ENCODE measurements at places on chromosomes 13 and 19.

GRCh38 chr13:52830946-52831345 is 17.5 kb downstream of the PCDH8 start:
- H3K4me1 ChIP-seq, result peaks cover 2% of the 10 kb centered on the region
- H3K36me3 ChIP-seq, result no peaks in the 10 kb centered on the region
- H3K4me3 ChIP-seq, result no peak overlapping the region

DNA sequence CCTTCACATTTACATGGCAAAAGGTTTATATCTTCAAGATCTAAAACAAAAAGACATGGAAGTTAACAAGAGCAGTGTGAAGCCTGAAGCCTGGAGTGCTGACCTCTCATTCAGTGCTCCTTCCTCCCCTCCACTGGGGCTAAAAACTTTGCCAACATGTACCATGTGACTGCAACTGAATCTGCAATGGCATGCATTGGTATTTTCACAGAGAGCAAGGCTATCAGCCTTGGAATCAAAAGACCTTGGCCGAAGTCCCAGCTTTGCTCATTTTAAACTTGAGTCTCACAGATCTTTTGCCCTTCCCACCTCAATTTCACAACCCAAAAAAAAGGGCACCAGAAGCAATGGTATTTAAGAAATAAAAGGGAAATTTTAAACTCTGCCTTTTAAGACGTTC is 325.1 kb downstream of the DCT start:
- peaks cover 16% of the 10 kb centered on the region for H3K27me3 ChIP-seq
- DNase-seq, result no peak
- no peaks in the 10 kb centered on the region for H3K36me3 ChIP-seq
- no peak overlapping the region for H3K27ac ChIP-seq

DNA sequence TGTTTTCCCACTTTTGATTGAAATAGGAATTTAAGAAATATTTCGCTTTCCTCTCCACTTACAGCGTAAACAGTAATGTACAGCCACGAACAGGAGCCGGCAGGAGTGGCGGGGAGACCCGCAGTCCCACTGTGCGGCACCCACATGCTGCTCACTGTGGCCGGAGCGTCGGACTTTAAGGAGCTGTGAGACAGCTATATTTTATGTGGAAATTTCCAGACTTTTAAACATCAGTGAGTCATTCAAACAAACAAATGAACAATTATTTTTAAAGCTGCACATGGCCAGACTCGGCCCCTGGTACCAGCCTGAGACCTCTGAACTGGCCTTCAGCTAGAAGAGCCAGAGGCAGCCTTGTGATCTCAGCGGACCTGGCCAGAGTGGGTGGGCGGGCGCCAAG is 52.5 kb downstream of the CRYL1 start:
- H3K27ac ChIP-seq, result peak overlapping the region; percentile 98
- H3K4me3 ChIP-seq, result no peak overlapping the region
- peaks cover 29% of the 10 kb centered on the region for H3K4me1 ChIP-seq
- no peaks in the 10 kb centered on the region for H3K27me3 ChIP-seq

GRCh38 chr19:14477418-14478112 is 2.4 kb upstream of the PTGER1 start:
- peaks cover 16% of the 10 kb centered on the region for H3K27me3 ChIP-seq
- H3K27ac ChIP-seq, result no peak overlapping the region
- no peak overlapping the region for H3K4me3 ChIP-seq
- peaks cover 7% of the 10 kb centered on the region for H3K36me3 ChIP-seq
- peaks cover 29% of the 10 kb centered on the region for H3K4me1 ChIP-seq
- no peak for DNase-seq
